ENCODE measurements at places on chromosomes 3 and 15. TPM values are rescaled to one million over a fixed set of nuclear protein-coding genes. Genes with fewer than 3 reads are reported as not detected.
A peak's percentile ranks its signal among the peaks of the same experiment; 100 is the strongest.

Gene GP5
- total RNA-seq, result 0.18 TPM

DNA sequence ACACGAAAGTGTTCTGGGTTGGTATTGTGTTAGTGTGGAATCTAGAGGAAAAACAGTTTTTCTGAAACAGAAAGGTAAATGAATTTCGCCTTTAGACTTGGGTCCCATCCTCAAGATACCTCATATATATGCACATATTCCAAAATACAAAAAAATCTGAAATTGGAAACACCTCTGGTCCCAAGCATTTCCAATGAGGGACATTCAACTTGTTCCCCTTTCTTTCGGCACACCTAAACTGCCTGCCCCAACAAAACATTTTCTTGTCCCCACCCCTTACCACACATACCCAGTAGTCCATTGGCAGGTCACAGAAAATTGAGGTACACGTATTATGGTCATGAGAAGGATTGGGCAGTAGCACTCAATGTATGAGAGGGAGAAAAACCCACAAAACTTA is 9.1 kb upstream of the IRAK2 start:
- DNase-seq, result no peak

DNA sequence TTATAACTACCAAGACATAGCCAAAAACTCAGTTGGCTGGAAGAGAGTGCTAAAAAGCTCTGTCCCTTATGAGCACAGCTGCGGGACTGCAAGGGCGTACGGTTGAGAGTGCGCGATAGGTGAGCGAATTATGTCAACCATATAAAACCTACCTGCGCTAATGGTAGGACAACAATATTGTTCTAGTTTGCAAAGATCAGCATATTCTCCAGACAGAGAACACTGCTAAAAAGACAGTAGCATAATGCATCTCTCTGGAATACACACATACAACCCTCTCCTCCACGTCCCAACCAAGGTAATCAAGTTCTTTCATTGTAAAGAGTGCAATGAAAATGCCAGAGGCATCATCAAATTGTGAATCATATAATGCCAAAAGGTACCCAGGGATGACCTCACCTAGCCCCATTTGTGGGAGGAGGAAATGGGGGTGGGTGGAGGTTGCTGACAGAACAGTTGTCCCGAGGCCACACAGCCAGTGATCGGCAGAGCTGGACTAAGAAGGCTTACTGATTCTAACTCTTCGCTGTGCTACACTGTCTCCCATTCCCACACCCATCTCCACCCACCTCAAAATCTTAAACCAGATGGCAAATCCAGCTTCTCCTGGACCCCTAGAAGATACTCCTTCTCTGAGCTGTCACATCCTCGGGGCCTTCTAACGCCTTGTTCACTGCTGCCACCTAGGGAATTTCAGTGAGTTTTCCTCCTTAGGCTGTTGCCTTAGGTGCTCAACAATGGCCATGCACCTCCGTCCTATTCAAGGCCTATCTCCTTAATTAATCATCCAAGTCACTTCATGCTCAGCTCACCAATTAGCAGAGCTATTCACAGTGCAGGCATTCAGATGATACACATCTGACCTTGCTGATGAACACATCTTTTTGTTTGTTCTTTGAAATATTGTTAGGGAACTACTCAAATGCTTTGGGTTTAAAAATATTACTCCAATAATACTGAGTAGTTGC is 60.7 kb downstream of the RPL22L1 start:
- peak; percentile 14 for DNase-seq

DNA sequence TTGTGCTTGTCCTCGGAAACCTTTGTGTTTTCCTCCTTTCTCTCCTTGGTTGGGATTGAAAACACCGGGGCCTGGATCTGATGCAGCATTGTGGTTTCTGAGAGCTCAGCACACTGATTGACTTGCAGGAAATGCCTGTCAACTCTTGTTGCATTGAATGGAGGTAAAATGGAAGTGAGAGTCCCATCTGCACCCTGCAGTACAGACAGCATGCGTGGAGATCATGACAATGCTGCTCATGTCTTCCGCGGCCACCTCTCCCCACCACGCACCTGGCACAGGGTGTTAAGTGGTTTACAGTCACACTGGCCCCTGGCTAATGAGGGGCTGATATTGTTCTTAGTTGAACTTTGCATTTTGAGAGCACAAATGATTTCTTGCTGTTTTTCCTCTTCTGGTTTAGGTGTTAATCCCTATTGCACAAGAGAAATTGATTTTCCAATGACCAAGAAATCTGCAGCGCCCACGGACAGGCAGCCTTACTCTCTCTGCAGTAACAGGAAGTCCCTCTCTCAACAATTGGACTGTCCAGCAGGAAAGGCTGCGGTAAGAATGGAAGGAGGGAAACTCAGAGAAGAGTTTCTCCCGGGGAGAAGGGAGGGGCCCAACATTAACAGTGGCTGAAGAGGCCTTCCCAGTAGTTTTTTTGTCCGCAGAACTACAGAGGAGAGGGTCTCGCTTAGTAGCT is 58.5 kb downstream of the STARD5 start:
- no peak for DNase-seq

DNA sequence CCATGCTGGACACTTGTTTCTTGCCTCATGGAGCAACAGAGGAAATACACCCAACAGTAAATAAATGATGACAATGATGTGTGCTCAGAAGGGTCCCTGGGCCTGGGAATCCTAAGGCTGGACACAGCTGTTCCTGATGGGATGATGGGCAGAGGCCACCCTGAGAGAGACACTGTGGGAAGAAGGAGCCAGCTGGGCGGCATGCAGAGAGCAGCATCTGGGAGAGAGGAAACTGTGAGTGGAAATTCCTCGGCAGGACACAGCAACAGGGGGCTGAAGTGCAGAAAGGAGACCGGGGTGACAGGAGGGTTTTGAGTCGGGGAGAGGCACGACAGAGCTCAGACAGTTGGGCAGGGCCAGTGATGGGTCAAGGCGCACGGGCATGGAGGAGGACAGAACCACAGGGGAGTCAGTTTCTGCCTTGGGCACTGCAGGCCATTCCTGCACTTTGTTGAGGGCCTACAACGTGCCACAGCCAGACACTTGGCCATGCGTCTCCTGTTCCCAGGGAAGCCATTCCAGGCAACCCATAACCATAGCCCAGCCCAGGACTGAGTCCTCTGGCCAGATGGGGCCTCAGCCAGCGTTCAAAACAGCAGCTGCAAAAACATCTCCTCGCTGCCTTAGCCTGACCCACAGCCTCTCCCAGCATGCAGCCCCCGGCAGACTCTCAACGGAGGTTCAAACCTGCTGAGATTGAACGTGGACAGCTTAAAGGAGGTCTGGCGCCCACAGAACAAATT is 36.7 kb upstream of the SLC6A1 start:
- DNase-seq, result no peak
